ENCODE measurements at places on chromosomes 1 and 21. TPM values are rescaled to one million over a fixed set of nuclear protein-coding genes. Genes with fewer than 3 reads are reported as not detected.

Gene TMEM82
- not detected for total RNA-seq

Gene SYPL2
- total RNA-seq = 0.10 TPM

Gene TAS1R1
- not detected for total RNA-seq

Gene MYBPHL
- total RNA-seq = not detected

Gene LHX8
- total RNA-seq = 1.7 TPM

Gene STK40
- total RNA-seq = 11.6 TPM

Gene SLC9C2
- not detected for total RNA-seq

Gene ATP1A1
- total RNA-seq = 163 TPM

Gene FOXD3
- 0.84 TPM for total RNA-seq

Gene FLG2
- not detected for total RNA-seq

Gene LCE1C
- total RNA-seq = not detected

Gene ADAMTS4
- not detected for total RNA-seq

Gene USP16
- total RNA-seq = 23.7 TPM

Gene KRTAP19-1
- total RNA-seq = not detected

Gene NR1I3
- not detected for total RNA-seq

Gene TEX38
- total RNA-seq = not detected

Gene FNDC10
- total RNA-seq = 7.4 TPM

Gene RNU1-1
- total RNA-seq = 7.3 TPM

Gene FCRL6
- total RNA-seq = not detected

Gene OTUD7B
- total RNA-seq = 11.0 TPM
